Calu3 (cell line): ENCODE measurements at places on chromosomes 4 and X.

- DNase-seq, result no peak
These were observed 106.0 kb upstream of the GRXCR1 start for GRCh38 chr4:42786350-42787078.

GRCh38 chrX:42027367-42028000 is 104.1 kb upstream of the CASK start:
- DNase-seq, result no peak

DNA sequence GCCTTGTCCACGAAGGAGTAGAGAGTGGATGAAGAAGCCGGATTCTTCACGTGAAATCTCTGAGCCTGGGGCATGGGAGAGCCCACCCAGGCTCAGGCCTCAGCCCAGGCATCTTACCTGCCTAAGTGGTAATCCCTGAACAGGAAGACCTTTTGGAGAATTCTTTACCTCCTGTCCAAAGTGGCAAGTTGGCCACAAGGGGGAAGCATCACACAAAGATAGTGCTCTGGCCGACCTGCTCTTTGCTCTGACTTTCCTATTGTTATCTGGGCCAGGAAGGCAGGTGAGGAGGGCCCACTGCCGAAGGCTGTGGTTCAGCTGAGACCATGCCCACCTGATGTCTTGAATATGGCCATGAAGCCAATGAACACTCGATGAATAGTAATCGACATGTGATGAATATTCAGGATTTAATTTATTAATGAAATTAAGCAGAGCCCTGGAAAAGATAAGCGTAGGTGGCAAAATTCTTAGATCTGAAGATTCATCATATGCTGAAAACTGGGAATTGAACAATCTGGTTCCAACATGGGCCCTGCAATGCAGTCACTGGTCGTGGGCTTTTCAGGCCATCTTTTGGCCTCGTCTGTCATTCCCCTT is 93.8 kb downstream of the PDGFRA start:
- DNase-seq, result peak; percentile 67

DNA sequence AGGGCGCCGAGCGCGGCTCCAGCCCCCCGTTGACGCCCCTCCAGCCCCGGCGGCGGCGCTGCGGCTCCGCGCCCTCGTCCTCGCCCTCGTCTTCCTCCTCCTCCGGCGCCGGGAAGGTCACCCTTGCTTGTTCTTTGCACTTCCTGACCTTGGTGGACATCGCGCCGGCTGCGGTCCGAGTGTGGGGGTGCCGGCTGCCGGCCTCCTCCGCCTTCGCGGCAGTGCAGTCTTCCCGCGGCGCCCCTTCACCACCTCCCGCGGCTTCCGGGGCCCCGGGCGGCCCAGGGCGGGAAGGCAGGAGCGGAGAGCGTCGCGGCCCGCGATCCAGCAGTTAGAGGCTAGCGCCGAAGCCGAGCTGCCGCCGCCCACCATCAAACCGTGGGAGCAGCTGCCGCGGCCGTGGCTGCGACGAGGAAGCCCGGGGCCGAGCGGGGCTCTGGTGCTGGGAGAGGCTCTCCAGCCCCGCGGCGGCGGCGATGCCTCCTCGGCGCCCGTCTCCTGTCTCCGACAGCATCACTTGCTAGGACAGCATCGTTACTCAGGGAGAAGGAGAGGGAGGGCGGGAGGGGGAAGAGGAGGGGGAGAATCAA is at the start of gene TRPC3:
Gene TRPC3, minus strand, starts transcription at position 540 of the 590 bp plus-strand sequence. Its CDS starts 380 bp downstream, at position 160.
- DNase-seq, result no peak

DNA sequence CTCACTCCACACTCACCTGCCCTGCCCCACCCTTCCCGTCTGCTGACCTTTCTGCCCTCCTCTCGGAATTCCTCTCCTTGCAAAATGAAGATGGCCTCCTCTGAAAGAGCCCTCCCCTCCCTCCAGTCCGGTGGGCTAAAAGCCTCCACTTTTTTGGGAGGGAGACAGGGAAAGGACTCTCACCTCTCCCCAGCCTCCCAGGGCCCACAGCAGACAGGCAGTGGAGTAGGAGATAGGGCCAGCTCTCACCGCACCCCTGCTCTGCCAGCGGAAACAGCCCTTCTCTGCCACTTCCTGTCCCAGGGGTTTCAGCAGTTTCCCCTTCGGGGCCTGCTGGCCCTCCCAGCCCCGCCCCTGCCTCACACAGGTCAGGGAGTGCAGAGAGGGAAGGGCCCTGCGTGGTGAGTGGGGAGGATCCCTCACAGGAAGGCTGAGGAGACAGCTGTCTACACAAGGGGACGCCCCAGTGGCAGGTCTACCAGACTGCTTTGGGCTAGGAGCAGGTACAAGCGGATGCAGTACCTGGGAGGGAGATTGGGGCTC is 18.2 kb downstream of the ELF4 start:
- DNase-seq, result no peak

GRCh38 chr4:152643153-152644035 is 36.4 kb downstream of the TMEM154 start:
- DNase-seq, result no peak

DNA sequence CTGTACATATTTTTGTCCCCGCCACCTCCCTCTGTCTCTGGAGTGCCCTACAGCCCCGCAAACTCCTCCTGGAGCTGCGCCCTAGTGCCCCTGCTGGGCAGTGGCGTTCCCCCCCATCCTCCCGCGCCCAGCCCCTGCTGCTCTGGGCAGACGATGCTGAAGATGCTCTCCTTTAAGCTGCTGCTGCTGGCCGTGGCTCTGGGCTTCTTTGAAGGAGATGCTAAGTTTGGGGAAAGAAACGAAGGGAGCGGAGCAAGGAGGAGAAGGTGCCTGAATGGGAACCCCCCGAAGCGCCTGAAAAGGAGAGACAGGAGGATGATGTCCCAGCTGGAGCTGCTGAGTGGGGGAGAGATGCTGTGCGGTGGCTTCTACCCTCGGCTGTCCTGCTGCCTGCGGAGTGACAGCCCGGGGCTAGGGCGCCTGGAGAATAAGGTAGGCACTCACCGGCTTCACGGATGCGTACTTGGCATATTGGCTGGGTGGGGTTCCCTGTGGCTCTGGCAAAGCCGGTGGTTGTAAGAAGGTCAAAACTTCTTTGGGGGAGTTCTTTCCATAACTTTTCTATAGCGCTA is 653 bp downstream of the HHIP start:
- peak; percentile 14 for DNase-seq

GRCh38 chrX:49999087-49999486 is 76.7 kb downstream of the CLCN5 start:
- no peak for DNase-seq

DNA sequence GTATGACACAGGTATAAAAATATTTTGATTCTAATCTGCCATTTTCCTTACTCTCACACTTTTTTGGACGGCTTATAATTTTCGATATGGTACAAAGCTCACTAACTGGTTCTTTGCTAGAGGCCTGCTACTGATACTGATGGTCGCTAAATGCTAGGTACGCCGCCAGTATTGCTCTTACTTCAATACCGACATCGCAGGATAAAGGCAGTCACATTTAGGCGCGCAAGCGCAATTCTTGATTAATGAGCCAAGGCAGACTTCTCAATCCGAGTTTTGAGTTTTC is 557 bp upstream of the USP38 start:
- no peak for DNase-seq

DNA sequence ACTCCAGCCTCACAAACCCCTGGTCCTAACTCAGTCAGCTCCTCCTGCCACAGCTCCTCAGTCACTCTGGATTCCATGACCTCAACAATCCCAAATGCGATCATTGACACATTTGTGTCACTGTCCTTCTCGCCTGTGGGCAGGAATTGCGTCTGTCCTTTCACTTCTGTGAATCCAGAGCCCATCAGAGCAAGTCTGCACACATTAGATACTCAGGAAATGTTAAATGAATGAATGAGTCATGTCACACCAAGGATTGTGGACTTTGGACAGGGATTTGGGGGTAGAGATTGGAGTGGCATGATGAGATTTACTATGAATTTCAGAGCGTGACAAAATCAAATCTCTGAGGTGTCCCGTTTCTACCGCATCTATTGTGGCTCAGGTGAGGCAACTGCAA is 11.8 kb upstream of the CLDN24 start:
- peak; percentile 46 for DNase-seq

GRCh38 chr4:123017636-123018395 is 95.4 kb upstream of the NUDT6 start:
- no peak for DNase-seq

GRCh38 chr4:133711817-133712216 is 489.8 kb downstream of the PABPC4L start:
- DNase-seq, result no peak

- DNase-seq, result no peak
These were observed 41.2 kb upstream of the APLN start for GRCh38 chrX:129695937-129696336.

DNA sequence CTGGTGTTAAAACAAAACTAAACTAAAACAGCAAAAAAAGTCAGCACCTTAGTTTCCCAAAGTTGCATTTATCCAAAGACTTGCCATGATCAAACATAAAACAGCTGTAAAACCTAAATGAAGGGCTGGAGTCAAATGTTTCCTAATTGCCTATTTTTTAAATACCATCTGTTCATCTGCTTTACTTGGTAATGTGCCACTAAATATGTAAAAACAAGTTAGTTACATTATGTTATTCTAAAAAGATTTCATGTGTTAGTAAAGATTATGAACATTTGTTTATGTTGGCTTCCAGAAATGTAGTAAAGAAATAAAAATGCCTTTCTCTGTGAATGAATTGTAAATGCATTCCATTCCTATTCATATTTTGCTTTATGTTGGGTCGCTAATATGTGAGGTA is 977.8 kb downstream of the FSTL5 start:
- no peak for DNase-seq

- DNase-seq, result no peak
These were observed 1.8 kb upstream of the MID1 start for GRCh38 chrX:10622197-10622596.
